Left forelimb (tissue), 1 donor: ENCODE measurements at places on chromosomes 5 and 9.

DNA sequence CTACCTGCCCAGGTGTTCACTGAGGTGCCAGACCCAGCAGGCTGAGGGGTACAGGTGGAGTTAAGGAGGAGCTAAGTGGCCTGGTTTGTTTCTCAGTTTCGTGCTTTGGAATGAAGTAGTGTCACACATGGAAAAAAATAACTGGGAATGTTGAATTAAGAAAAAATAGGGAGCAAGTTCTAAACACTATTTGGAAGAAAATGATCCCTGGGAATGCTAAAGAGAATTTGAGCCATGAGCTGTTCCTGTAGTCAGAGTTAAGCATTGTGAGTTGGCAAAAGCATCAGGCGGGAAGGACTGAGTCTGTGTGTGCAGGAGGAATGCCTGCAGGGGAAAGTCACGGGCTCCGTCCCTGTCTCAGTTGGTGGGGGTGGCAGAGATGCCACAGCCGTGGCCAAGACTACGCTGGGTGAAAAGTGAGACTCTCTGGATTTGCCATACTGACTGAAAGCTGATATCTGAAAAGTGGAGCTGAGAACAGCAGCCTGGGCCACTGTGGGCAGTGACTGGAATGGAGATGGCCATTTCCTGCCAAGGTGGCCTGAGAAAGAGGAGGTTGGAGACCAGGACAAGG, 37.0 kb downstream of the SYK start:
- no peak for DNase-seq

DNA sequence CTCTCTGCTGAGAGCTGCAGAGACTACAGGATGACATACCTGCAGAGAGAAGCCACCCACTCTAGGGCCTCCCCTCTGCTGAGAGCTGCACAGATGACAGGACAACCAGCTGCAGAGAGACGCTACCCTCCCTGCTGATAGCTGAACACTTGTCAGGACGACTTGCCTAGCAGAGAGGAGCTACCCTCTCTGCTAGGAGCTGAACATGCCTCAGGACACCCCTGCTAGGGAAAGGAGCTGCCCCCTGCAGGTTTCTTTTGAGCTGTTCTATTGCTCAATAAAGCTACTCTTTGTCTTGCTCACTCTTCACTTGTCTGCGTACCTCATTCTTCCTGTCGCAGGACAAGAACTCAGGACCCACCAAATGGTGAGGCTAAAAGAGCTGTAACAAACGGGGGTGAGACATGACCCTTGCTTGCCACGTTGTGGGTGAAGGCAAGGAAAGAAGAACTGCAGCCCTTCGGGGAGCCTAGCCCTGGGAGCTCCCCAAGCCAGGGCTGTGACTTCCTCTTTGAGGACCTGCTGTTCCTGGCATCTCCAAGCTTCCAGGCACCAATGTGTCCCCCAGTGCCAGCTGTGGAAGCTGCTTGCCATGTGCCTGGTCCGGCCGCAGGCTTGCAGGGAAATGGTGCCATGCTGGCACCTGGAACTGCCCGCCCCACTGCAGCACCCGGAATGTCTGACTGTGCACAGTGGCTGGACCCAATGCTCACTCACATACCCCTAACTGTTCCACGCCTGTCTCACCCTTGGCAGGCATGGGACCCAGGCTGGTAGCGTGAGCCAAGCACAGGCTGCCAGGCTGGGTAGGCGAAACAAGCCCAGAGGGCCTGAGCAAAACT, 5.1 kb upstream of the TESK1 start:
- no peak for DNase-seq

GRCh38 chr5:5576744-5577143, 154.3 kb downstream of the ICE1 start:
- DNase-seq: no peak

DNA sequence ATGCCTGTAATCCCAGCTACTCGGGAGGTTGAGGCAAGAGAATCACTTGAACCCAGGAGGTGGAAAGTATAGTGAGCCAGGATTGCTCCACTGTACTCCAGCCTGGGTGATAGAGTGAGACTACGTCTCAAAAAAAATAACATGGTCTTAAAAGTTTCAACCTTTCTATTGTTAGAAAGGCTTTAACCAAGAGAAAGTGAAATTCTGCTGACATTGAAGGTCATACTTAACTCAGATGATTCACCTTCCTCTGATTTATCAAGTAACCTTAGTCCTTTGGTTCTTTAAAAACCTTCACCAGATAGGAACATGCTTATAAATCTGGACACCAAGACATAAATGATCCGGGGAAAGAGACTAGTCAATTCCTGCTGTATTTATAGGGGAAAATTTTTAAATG, 73.3 kb downstream of the FER start:
- no peak for DNase-seq

DNA sequence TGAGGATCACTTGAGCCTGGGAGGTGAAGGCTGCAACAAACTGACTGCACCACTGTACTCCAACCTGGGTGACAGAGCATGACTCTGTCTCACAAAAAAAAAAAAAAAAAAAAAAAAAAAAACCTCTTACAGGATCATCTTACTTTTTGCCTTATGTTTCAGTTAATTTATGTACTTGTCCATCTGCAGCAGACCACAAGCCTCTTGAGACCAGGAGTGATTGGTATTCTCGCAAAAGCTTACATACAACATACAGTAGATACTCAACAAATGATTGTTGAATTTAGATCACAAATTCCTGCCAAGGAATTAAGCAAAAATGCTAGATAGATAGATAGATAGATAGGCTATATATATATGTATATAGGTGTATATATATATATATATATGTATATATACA, 12.4 kb downstream of the CEMIP2 start:
- DNase-seq: no peak

- DNase-seq: no peak
These were observed 1692.7 kb downstream of the EFNA5 start for GRCh38 chr5:105978011-105978410.

GRCh38 chr5:93600409-93601070, 17.5 kb downstream of the NR2F1 start:
- DNase-seq: no peak

- DNase-seq: no peak
These were observed 26.4 kb downstream of the UTP15 start for GRCh38 chr5:73591698-73592501.
